Esophagus muscularis mucosa (tissue), 4 donors: ENCODE measurements at places on chromosomes 2 and 18. TPM values are rescaled to one million over a fixed set of nuclear protein-coding genes. Genes with fewer than 3 reads are reported as not detected.

Gene ABCB11
- 0.06 TPM for total RNA-seq

Gene PFN4
- not detected for total RNA-seq

Gene CSRNP3
- 2.9 TPM for total RNA-seq

Gene NGEF
- 0.98 TPM for total RNA-seq

Gene AMER3
- total RNA-seq: not detected

Gene SERPINB11
- not detected for total RNA-seq

Gene PLEKHH2
- 20.3 TPM for total RNA-seq

DNA sequence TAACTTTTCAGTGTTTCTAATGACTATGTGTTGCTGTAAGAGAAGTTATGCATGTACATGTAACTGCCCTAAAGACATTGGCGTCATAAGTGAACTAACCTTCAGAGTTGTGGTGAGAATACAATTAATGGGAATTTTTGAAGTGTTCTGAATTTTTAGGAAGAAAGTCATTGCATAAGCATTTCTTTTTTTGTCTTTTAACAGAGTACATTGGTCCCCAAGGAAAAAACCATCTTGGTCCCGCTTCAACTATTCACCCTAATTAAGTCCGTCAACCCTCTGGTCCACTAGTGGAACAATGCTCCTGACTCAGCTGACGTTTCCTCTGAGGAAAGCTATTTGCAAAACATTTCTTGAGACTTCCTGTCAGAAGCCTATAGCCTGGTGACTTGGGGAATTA lies 41.1 kb upstream of the VIT start:
- H3K27ac ChIP-seq: no peak overlapping the region
- H3K4me3 ChIP-seq: no peak overlapping the region
- H3K4me1 ChIP-seq: peaks cover 2% of the 10 kb centered on the region
- DNase-seq: no peak
- H3K36me3 ChIP-seq: no peaks in the 10 kb centered on the region

GRCh38 chr2:125564471-125564870 lies 1091.5 kb upstream of the GYPC start:
- H3K4me3 ChIP-seq: no peak overlapping the region
- DNase-seq: no peak

DNA sequence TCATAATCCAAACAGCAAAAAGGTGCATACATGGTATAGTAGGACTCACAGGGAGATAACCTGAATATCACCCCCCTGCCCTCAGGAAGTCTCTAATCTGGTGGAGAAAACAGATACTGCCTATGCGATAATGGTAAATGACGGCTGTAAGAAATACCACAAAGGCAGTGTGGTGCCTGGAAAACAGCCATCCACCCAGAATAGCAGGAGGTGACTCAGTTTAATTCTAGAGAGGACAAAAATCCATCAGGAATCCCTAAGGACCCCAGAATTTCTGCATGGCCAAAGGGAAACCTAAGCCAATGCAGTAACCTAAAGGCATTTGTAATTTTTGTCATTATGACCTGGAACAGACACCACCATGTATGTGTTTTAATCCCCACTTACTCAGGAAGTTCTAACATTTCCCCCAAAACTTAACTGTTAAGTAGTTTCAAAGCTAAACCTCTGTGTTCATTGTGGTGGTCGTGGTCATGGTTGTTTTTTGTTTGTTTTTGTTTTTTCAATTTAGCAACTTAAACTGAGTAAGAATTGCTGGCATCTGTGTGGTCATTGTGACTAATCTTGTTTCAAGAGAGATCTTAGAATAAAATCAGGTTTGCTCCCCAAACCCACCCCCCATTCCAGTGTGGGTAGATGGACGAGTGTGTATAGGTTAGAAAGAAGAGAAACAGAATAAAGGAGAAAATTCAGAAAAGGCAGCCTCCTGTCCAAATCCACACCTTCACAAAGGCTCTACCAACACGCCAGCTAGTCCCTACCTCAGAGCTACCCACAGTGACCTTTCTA lies 121.5 kb upstream of the CDCA7 start:
- no peak overlapping the region for H3K4me3 ChIP-seq
- no peak overlapping the region for H3K27ac ChIP-seq
- H3K27me3 ChIP-seq: no peaks in the 10 kb centered on the region
- H3K36me3 ChIP-seq: peaks cover 16% of the 10 kb centered on the region

DNA sequence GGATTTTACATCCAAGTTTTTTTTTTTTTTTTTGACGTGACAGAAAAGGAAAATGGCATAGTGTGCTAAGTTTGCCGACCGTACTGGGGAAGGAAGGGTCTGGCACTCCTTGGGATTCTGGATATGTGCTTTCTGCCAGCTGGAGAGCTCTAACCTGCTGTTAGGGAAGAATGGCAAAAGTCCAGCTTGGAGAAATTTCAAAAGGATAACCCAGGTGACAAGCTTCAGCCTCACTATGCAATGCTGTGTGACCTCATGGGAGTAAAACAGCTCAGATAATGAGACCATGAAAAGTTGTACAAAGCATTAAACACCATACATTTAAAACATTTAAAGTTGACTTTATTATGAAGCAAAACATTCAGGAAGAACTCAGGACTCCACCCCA lies 10.3 kb upstream of the GPR45 start:
- H3K4me1 ChIP-seq: no peaks in the 10 kb centered on the region
- no peak overlapping the region for H3K27ac ChIP-seq
- no peak for DNase-seq

DNA sequence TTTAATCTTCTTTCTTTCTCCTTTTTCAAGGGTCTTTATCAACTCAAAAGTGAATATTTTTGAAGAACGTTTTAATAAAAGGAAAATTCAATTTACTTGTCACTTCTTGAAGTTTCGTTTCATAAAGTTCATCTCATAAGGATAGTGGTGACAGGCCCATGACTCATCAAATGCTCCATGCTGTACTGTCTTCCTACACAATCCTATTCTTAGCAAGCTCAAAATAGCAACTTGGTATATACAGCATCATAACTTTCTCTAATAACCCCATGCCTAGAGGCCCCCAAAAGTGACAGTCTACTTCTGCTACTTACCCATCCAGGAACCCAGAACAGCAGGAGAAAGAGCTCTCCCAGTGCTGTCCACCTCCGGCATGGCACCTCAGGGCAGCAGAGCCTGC lies 7.7 kb downstream of the FBXO15 start:
- no peak for DNase-seq
- no peak overlapping the region for H3K4me3 ChIP-seq
- no peaks in the 10 kb centered on the region for H3K4me1 ChIP-seq
- no peak overlapping the region for H3K27ac ChIP-seq
- H3K36me3 ChIP-seq: no peaks in the 10 kb centered on the region

- no peaks in the 10 kb centered on the region for H3K36me3 ChIP-seq
- DNase-seq: no peak
- no peak overlapping the region for H3K4me3 ChIP-seq
- no peaks in the 10 kb centered on the region for H3K27me3 ChIP-seq
- no peak overlapping the region for H3K27ac ChIP-seq
Observed at GRCh38 chr18:14221689-14222088, 89.5 kb upstream of the ZNF519 start.

DNA sequence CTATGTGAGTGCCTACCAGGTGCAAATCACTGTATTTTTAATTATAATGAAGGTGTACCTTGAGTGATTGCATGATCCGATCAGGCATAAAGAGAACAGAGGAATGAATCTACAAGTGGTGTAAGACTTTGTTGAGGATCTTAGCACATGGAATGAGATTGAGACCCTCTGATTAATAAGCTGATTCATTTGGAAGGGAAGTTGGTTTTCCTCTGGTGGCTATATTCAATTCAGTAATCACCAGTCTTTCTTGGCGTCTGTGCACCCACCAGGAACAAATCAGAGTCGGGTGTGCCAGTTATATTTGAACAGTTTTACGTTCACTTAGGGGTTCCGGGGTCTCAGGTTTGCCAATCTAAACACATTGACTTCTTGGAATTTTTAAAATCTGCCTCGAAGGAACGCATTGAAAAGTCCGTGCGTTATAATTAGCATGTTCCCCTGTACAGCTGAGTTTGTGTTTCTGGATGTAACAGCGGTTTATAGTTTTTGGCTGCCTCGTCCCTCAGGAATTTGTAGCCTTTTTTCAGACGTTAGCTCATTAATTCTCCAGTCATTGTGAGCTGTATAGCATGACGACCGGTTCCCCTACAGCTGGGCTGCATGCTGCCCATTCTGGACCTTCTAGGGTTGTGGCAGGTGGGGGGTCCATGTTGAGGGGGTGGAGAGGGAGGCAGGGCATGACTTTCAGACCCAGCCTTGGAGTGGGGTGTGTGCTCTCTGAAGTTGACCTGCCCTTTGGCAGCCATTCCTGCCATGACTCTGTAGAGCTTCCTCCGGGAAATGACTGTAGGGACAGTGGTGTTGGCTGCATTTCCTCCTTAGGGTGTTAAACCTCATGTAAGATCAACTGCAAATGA lies 20.3 kb downstream of the MYO1B start:
- peak overlapping the region; percentile 4 for H3K4me3 ChIP-seq
- no peak for DNase-seq
- peak overlapping the region; percentile 20 for H3K27ac ChIP-seq
- no peaks in the 10 kb centered on the region for H3K27me3 ChIP-seq
- H3K4me1 ChIP-seq: peaks cover 20% of the 10 kb centered on the region
- H3K36me3 ChIP-seq: no peaks in the 10 kb centered on the region

- H3K4me1 ChIP-seq: no peaks in the 10 kb centered on the region
- no peaks in the 10 kb centered on the region for H3K36me3 ChIP-seq
- no peaks in the 10 kb centered on the region for H3K27me3 ChIP-seq
- H3K27ac ChIP-seq: no peak overlapping the region
- DNase-seq: peak; percentile 91
Observed at GRCh38 chr2:3672861-3673678, 15.1 kb downstream of the ALLC start.
